ENCODE measurements at places on chromosomes 12 and 14.

- DNase-seq, result no peak
These were observed 619.3 kb downstream of the SNAPC1 start for GRCh38 chr14:62381311-62382070.

DNA sequence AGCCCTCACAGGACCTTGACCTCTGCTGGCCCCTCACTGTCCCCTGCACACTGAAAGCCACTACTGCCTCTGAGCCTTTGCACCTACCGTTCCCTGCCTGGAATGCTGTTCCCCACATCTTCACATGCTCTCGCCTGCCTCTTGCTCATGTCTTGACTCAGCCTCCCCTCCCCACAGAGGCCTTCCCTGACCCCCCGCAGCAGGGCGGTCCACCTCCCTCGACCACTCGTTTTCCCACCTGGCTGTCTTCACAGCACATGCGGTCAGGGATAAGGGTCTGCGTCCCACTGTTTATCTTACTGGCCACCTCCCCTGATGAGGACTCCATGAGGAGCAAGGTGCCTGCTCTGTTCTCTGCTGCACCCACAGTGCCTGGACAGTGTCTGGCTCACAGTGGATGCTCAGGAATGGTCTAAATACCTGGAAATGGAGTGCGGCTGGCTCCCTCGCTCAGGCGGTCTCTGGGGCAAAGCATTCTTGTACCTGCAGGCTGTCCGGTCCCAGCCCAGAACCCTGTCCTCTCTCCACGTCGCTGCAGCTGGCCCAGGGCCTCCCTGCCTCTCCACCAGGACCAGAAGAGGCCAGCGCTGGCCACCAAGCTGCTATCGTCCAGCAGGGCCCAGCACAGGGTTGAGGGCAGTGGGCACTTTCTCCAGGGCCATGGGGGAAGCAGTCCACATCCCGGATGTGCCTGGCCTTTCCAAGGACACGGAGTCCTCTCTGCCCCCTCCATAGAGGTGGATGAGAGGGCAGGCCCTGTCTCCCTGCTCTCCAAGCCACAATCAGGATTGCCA is 107.4 kb downstream of the NCOR2 start:
- no peak for DNase-seq

DNA sequence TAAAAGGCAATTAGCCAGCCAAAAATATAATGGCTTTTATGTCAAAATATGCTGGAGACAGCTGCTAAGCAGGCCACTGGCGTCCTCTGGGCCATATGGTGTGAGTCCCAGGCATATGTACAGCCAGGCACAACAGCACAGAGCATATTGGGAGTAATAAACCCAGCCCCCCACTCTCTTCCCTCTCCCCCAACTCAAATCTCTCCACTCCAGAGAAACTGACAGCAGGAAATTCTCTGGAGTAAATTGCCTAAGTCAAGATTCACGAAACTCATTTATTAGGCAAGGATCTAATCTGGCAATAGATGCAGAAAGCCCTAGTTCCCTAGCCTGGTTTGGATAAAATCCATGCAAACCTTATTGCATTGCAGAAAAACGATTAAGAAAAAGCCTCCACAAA is 147.9 kb upstream of the SEL1L start:
- no peak for DNase-seq

DNA sequence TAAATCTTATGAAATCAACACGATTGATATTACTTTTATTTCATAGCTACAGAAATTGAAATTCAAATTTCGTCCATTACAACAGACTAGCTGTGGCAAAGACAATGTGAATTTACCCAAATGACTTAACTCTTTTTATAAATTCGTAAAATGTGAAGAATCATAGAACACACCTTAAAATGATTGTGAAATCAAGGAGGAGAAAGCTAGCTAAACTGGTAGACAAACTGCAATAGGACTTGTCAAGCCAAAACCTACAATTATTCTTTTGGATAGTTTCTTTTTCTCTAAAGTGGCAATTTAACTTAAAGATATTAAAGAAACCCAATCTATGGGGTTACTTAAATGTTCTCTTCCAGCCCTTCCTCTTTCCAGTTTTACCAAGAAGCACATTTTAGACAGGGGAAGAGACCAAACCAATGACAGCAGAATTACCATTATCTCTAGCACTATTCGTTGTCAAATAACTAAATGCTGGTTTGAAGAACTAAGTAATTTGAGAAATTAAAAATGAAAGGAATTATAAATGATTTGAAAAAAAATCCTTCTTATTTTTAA is 807 bp upstream of the SLC16A7 start:
- no peak for DNase-seq

DNA sequence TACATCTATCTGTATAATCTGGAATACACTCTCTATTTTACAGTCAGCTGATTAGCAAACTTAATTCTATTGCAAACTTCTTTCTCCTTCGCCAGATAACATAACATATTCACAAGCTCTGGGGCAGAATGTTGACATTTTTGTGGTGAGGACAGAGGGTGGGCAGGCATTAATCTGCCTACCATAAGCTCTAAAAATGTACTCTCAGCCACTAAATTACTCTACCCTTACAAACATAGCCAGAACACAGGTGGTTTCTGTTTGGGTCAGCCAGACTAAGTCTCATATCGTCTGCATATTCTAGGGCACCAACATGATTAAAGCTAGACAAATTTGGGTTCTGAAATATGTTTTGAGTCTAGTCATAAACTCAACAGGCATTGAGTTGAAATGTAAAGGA is 90.1 kb downstream of the SLC6A15 start:
- DNase-seq, result no peak

All from activated CD4-positive, alpha-beta T cell treated with anti-CD3 and anti-CD28 coated beads for 24 hours (primary cell).